ENCODE measurements at places on chromosomes 12 and 14.

DNA sequence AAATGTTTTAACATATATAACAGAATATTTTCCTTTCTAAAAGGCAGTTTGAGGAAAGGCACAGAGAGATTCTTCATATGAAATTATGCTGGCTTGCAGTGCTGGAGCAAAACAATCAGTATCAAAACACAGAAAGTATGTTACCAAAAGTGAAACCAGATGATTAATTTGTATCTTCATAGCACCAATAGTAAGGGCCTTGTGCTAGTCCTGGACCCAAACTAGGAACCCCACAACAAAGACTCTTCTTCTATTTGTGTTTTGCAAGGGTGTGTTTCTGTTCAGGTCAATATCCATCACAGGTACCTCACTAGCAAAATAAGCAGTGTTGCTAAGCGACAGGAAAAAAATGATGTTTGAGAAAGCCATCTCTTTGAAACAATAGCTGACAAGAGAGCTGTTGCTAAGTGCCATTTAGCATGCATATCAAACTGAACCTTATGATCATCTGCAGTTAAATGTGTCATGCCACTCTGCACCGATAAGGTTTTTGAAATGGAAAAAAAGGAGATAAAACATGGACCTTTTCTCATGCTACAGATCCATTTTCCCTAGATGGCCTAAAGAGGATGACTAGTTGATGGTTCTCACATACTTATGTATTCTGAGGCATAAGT is 196.2 kb upstream of the ALG10 start:
- DNase-seq: no peak

DNA sequence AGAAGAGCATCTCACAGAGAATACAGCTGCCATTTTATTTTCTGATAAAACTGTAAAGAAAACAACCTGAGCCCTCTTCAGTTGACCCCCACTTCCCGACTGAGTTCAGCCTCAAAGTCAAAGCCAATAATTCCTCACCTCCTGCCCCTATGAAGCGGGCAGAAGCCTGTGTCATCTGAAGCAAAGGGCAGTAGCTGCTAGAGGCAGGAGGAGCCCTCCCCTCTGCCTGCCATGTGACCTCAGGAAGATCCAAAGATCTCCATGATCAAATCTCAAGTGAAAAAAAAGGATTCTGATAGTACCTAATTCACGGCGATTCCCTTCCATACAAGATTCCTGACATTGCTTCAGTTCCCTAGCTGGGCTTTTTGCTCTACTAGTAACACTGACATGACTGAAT is 223.1 kb upstream of the CAND1 start:
- DNase-seq: no peak

- DNase-seq: no peak
Observed at GRCh38 chr12:54716261-54716660, 68.1 kb upstream of the DCD start.

- DNase-seq: peak; percentile 34
Observed at GRCh38 chr14:103520657-103521437, 1.8 kb downstream of the CKB start.

GRCh38 chr12:5047094-5047493 is 3.4 kb downstream of the KCNA5 start:
- DNase-seq: no peak

DNA sequence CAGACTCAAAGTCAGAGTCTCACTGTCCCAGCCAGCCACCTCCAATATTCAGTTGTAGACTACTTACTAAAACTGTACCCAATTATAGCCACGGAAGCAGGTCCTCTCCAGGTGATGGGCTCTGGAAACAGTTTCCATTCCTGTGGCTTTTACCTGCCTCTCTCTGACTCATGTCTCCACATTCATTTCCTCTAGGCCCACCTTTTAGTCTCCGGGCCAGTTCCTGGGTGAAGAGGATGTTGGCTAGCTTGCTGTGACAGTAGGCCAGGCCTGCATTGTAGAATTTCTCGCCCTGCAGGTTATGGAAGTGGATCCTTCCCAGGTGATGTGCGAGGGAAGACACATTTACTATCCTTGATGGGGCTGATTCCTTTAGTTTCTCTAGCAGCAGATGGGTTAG is 5.6 kb downstream of the RDH11 start:
- no peak for DNase-seq

- DNase-seq: no peak
Observed at GRCh38 chr12:34190054-34190453, 167.8 kb downstream of the ALG10 start.

DNA sequence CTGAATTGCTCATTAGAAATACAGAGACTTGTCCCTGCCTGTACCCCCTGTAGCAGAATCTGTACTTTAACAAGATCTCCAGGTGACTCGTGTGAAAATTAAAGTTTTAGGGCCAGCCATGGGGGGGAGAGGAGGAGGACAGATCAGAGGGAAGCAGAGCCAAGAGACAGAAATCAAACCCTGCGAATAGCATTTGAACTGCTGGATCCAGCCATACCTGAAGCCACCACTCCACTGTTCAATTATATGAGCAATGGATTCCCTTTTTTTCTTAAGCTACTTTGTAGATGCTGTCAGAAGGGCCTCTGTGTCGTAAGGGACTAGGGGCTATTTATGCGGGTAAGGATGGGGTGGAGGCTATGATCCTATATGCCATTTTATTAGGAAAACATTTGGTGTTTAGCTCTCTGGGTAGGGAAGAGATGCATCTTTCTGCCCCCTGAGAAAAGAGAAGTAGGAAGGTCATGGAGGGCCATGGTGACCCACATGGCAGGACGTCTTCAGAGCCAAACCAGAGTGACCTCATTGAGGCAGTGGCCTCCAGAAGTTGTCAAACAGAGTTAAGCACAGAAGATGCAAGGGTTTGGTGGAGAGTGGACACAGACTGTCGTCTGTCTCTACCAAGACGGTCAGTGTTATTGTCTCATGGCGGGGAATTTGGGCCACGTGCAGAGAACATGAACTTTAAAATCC is 203.9 kb downstream of the PHETA1 start:
- no peak for DNase-seq

- DNase-seq: no peak
Observed at GRCh38 chr12:11805043-11805442, 155.6 kb downstream of the ETV6 start.

DNA sequence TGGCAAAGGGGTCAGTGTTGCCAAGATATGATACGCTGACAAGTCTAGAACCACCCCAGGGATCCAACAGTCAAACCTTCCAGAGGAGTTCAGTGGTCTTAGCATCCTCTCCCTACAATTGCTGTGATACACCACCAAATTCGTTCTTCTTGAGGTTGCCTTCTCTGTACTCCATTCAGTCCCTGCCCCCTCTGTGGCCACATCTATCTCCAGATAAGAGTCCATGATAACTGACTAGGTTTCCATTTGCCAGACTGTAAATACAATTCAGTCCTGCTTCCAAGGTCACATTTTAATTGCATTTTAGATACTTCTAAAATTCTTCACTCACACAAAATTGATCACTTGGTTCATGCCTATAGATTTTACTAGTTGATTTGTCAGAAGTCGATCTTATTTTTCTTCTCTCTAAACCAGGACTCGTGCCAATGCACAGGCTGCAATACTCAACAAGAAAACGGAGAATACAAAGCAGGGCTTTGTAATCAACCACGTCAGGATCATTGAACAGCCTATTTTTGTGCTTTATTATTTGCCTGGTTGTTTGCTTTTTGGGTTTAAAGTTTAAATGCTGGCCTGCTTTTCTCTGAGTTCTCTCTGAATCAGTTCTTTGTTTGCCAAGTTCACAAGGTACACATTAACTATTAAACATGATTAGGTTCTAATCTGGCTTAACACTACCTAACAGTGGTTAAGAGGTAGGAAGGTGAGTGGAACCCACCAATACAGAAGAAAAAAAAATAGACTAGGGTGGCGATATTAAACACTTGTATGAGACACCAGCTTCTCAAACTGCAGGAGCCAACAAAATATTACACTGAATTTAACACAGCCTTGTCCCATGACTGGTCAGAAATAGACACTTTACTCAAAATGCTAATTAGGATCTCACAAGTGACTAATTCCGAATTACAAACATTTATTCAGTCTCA is 5.3 kb upstream of the TSPAN8 start:
- no peak for DNase-seq

DNA sequence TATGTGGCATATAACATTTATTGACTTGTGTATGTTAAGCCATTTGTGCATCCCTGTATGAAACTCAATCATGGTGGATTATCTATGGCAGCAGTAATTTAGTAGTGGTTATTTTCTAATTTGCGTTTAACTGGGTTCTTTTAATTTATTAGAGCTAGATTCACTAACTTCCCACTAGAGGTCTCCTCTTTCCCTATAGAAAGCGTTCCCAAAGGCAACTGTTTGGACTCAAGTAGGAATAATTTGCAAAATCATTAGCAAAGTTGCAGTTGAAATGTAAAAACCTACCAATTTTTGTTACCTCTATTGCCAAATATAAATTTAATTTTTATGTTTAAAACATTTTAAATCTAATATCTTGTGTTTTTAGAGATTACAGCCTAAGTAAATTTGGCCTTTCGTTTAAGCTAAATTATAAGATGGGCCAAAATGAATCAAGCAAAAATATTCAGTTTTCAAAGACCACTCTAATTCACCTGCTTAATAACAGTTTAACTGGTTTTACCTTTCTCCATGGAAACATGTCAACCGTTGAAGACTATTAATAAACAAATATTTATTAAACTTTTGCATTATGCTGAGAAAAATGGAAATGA is 6.0 kb downstream of the DMAC2L start:
- DNase-seq: no peak

- DNase-seq: no peak
Observed at GRCh38 chr12:121093487-121093891, 39.2 kb upstream of the P2RX7 start.

DNA sequence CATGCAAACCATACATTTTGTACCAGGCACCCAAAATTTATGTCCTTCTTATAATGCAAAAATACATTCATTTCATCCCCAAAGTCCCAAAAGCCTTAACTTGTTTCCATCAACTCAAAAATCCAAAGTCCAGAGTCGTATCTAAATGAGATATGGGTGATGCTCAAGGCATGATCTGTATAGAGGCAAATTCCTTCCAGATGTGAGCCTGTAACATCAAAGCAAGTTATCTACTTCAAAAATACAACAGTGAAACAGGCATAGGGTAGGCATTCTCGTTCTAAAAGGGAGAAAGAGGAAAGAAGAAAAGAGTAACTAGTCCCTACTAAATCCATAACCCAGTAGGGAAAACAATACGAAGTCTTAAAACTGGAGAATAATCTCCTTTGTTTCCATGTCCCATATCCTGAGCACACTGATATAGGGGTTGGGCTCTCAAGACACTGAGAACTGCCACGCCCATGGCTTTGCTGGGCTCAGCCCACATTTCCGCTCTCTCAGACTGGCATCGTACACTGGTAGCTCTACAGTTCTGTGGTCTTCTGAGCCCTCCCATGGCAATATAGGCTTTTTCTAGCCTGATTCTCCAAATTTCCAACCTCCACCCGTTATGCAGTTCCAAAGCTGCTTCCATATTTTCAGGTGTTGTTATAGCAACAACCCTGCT is 232.8 kb downstream of the TMTC2 start:
- no peak for DNase-seq

DNA sequence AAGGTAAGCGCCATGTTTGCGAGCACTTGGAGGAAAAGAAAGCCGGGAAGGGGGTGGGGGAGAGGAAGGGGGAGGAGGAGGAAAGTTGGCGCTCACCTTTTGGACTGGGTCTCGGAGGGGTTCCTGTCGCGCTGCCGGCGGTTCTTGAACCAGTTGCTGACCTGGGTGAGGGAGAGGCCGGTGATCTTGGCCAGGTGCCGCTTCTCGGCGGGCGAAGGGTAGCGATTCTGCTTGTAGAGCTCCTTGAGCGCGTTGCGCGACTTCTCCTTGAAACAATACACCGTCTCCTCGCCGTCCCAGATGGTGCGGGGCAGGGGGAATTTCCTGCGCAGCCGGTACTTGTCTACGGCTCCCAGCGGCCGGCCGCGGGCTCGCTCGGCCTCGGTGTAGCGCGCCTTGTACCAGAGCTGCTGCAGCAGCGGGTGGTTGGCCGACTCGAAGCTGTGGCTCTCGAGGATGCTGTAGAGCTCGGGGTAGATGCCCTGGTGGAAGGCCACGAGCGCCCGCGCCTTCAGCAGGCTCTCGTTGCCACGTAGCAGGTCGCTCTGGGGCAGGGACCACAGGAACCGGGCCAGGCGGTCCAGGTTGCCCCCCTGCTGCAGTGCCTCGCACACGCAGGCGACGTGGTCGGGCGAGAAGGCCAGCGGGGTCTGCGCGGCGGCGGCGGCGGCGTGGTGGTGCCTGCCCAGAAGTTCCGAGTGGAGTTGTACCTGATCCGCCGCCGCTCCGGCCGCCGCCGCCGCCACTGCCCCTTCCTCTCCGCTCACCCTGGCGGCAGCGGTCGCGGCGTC is 840 bp downstream of the SIX4 start:
- no peak for DNase-seq

DNA sequence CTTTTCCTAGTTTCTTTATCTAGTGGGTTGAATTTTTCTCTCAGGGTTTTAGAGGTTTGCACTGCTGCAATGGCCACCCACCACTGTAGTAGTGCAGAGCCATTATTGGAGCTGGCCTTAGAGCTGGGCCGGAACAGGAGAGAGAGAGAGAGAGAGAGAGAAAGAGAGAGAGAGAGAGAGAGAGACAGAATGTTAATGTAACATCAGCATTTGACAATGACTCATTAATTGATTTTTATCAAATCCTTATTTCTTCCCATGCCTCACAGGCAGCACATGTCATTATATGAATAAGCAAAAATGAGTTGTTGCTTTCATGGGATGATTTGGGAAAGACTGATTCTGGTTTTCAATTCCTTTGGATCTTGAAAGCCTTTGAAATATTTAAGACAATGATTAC is 76.3 kb upstream of the PPP4R3A start:
- DNase-seq: no peak

DNA sequence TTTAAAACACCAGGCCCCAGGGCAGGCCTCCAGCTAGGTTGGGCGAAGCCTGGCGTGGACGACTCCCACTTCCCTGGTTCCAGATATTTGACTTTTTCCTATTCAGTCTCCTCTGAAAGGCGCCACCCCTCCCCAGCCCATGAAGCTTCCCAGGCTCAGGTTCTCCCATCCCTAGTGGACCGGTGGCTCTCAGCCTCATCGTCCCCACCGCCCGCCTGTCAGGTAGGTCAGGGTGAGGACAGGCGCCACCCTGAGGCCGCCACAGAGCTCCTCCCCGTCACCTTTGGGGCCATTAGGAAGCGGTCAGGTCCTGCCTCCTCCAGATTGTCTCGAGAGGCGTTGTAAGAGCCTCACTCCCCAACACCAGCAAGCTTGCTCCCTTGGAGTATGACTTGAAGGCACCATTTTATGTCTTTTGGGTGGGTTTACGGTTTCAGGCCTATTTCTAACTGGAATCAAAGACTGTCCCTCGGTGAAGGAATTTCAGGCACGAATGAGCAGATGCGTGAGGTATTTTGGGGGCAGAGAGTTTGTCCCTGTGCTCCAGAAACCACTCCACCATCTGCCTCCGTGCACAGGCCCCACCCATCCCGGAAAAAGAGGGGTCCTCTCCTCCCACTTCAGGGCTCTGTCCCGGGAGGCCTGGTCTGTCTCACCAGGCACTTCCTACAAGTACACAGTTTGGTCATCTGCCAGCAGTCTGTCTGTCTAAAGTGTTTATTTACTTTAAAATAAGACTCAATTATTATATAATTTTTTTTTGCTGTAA is 55.6 kb downstream of the TSPAN9 start:
- no peak for DNase-seq

All from SIG-M5 (cell line).